Activated CD8-positive, alpha-beta memory T cell treated with anti-CD3 and anti-CD28 coated beads for 48 hours (primary cell): ENCODE measurements at places on chromosomes 13 and 19.
A peak's percentile ranks its signal among the peaks of the same experiment; 100 is the strongest.

GRCh38 chr13:31996601-31997000 lies 35.0 kb upstream of the FRY start:
- DNase-seq: no peak

DNA sequence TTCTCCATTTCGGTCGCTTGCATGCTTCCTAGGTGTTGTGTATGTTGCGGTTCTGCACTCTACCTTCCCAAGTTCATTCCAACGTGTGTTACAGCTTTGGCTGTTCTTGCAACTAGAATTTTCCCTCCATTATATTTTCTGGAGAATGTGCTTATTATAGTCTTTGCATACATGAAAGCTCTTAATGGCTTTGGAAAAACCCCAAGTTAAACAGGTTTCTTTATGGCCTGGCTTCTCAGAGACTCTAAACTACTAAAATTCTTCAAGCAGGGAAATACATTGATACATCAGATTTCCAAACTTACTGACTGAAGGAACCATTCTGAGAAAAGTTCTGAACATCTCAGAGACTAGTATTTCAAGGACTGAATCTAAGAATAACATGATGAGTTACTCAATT lies 11.9 kb downstream of the MIPEP start:
- no peak for DNase-seq

DNA sequence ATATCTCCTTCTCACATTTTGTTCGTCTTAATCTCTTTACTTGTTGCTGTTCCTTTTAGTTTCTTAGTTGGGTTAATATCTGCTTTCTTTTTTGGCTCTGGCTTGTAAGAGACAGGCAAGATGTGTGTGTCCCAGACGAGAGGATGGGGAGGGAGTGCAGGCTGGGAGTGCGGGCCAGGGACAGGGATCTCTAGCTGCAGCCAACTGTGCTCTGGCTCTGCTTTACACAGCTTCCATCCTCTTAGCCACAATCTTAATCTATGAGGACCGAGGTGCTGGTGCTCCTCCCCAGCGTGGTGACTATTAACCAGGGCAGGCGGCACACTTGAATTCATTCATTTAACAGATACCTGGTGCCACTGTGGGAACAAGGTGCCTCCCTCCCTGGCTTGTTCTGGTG lies 70.9 kb upstream of the WASF3 start:
- no peak for DNase-seq

- no peak for DNase-seq
Observed at GRCh38 chr19:4606921-4607678, 32.2 kb upstream of the TNFAIP8L1 start.

DNA sequence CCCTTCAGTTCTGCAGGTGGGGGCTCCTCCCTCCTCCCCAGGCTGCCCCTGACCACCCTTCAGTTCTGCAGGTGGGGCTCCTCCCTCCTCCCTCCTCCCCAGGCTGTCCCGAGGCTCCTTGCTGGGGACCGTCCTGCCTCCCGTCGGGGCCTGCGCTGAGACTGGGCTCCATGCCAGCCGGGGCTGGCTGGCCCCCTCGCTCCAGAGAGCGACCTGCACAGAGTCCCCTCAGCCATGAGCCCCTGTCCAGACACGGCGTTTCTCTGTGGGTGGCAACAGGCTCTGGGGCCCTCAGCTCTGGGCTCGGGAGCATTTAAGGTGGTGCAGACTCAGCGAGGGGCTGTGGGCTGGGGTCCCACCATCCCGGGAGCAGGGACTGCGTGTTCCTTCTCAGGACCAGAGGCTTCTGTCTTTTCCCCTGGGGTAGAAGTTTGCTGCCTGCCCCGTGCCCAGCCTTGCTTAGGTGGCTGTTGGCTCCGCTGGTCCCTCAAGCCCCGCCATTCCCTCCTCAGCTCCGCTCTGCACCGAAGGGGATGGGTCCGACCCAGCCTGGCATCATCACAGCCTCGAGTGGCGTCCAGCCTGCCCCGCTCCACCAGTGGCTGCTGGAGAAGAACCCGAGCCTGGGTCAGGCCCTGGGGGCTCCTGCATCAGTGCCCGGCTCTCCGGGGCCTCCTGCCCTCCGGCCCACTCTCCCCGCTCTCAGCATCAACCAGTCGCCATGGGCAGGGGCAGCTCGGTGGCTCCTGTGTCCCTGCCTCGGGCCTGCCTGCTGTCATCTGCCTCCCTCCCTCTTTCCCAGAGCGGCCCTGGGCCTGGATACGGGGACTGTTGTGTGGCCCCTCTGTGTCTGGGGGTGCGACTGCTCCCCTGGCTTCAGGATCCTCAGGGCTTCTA lies 27.6 kb downstream of the CSNK1G2 start:
- DNase-seq: no peak

GRCh38 chr19:732148-733069 lies 18.5 kb upstream of the MISP start:
- DNase-seq: no peak

GRCh38 chr19:1507763-1508506 lies 4.9 kb downstream of the ADAMTSL5 start:
- peak; percentile 64 for DNase-seq

DNA sequence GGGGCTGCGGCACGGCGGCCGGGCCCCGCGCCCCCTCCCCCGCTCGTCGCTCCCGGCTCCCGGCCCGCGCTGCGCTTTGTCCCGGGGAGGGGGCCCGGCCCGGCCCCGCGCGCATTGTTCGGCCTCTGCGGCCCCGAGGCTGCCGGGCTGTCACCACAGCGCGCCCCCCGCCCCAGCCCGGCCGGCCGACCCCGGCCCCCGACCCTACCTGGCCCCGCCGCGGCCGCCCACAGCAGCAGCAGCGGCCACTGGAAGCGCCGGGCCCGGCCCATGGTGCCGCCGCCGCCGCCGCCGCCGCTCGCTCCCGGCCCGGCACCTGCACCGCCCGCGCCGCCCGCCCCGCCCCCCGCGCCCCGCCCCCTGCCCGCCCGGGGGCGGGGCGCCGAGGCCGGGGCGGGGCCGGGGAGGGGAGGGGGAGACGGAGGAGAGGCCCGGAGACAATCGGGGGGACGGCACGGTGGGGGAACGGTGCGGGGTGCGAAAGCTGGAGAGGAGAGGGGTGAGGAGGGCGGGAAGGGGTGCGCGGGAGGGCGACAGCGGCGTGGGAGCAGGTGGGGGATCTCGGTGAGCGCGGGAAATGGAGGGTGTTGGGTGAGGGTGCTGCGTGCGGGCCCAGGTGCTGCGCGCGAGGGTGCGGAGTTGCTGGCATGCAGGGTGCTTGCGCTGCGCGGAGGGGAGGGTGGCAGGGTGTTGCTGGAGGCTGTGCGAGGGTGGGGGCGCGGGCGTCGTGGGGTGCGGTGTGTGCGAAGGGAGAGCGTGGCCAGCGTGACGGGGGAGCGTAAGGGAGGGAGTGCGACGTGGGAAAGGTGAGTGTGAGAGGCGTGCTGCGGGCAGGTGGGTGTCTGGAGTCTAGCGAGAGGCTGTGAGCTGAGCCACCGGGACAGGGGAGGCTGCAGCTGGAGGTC lies at the start of gene CADM4:
CADM4 (minus strand) TSS at position 332 of the 905 bp plus-strand sequence; CDS start at position 272, 60 bp downstream.
- no peak for DNase-seq

DNA sequence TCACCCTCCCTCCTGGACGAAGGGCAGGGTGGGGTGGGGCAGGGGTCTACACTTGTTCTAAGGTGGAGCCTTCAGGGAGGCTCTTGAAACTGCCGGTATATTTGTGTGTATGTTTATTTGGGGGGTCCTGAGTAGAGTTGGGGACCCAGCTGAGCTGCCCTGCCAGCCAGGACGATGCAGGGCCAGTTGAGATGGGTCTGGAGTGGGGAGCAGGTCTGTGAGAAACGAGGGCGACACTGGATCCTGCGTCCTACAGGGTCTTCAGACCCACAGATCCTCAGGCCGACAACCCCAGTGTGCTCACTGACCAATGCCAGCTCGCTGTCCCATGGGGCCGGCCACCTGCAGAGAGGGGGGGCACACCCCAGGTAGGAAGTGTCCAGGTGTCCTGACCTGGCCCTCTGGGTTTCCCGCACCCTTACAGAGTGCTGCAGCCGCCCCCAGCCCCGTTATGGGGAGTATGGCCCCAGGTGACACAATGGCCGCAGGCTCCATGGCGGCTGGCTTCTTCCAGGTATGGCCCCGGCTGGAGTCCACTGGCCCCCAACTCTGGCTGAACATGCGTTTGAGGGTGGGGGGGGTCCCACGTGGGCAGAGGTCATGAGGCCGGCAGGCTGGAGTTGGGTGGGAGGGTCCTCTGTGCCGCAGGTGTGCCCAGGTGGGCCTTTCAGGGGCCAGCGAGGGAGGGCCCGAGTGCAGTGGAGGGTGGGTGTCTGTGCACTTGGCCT lies 7.4 kb downstream of the ISYNA1 start:
- DNase-seq: no peak

DNA sequence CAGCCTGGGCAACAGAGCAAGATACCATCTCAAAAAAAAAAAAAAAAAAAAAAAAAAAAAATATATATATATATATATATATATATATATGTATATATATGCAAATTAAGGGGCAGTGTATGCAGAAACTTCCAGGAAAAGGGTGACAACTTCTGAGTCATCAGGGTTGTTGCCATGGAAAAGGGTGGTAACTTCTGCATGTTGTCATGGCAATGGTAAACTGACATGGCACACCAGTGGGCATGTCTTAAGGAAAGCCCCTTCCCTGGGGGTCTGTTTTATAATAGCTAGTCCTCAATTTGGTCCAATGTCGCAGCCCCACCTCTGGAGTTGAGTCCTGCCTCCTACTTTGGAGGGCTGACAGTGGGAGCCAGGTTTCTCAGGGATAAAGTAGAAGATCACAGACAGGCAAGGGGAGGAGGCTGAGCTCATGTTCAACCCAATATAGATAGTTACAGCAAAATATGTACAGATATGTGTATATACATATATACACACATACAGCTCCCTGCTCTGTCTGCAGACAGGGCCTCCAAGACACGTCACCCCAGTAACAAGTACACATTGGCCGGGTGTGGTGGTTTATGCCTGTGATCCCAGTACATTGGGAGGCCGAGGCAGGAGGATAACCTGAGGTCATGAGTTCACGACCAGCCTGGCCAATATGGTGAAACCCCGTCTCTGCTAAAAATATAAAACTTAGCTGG lies 7.2 kb upstream of the FCHO1 start:
- no peak for DNase-seq

DNA sequence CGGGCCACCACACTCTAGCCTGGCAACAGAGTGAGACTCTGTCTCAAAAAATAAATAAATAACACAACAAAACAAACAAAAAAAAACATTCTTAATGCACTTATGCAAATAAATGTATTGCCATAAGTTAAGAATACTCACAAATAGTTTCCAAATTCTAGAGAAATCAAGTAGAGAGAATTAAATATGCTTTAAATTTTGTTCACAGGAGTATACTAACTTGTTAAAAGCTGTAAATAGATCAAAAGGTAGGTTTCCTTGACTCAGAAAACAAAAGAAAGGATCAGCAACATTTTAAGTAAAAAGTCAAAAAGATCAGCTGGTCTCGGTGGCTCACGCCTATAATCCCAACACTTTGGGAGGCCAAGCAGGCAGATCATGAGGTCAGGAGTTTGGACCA lies 50.5 kb upstream of the ZNF429 start:
- no peak for DNase-seq

- DNase-seq: no peak
Observed at GRCh38 chr13:29679396-29680053, 84.0 kb upstream of the SLC7A1 start.

GRCh38 chr19:16554776-16555175 lies 12.5 kb upstream of the CHERP start:
- DNase-seq: no peak

- DNase-seq: no peak
Observed at GRCh38 chr13:46575818-46576221, 22.9 kb downstream of the LRCH1 start.

DNA sequence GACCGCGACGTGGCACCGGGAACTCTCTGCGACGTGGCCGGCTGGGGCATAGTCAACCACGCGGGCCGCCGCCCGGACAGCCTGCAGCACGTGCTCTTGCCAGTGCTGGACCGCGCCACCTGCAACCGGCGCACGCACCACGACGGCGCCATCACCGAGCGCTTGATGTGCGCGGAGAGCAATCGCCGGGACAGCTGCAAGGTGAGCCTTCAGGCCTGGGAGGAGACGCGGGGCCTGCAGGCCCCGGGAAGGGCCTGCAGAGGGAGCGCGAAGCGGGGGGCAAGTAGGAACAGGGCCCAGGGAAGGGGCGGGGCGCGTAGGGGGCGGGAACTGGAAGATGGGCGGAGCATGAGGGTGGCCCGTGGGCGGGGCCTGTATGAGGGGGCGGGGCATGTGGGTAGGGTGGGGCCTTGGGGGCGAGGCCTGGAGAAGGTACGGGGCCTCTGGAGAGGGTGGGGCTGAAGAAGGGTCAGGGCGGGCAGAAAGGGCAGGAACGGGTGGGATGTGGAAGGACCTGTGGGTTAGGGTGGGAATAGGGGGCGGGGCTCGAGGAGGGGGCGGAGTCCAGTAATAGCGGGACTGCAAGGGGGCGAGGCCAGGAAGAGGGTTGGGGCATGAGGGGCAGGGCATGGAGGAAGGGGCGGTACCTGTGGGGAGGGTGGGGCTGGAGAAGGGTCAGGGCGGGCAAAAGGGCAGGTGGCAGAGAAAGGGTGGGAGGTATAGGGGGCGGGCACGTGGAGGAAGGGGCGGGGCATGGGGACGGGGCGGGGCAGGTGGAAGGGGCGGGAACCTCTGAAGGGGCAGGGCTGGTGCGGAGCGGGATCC lies 2.5 kb downstream of the CFD start:
- DNase-seq: peak; percentile 66

GRCh38 chr13:69418319-69418718 lies 689.3 kb upstream of the ATXN8OS start:
- no peak for DNase-seq

DNA sequence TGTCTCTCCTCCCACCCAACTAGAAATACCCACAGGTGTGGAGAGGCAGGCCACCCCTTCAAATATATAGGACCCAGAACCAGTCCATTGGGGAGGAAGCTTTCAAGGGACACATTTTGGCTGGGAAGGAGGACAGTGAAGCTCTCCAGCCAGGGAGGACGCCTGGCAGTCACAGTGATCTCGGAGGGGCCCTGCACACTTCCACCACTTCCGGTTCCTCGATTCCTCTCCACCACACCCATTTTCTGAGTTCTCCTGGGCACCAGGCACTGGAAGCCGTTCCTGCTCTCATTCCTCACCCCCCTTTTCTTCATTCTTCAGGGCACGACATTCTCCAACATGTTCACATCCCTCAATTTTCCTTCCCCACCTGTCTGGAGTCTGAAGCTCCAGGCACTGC lies 30.4 kb upstream of the CEACAM21 start:
- no peak for DNase-seq

- DNase-seq: no peak
Observed at GRCh38 chr19:55676383-55676782, 1.4 kb downstream of the EPN1 start.

- DNase-seq: no peak
Observed at GRCh38 chr13:44796597-44797490, 192.4 kb downstream of the NUFIP1 start.

DNA sequence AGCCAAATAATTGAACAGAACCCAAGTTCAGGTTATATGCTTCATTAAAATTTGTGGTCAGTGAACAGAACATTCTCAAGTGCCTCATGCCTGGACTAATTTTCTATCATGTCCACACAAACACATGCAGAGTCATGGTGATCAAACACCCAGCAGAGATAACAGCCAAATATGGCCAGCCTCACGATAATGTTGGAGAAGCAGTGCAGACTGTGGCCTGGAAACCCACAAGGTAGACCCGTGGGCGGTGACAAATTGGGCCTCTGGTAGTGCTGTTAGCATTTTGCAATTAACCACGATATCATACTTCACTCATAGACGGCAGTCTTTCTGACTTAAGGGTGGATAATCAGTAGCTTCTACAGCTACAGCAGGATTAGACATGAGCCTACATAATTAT lies 35.0 kb upstream of the VWA8 start:
- peak; percentile 16 for DNase-seq

- no peak for DNase-seq
Observed at GRCh38 chr19:17435218-17435617, 13.2 kb downstream of the TMEM221 start.

GRCh38 chr19:28468701-28469459 lies 744.1 kb downstream of the UQCRFS1 start:
- no peak for DNase-seq

- DNase-seq: peak; percentile 74
Observed at GRCh38 chr19:47707135-47707925, 5.9 kb upstream of the EHD2 start.
